Retina (tissue), 1 donor: ENCODE measurements at places on chromosomes 2 and 18.

- DNase-seq, result no peak
These were observed 17.4 kb downstream of the SEMA4F start for GRCh38 chr2:74671479-74671878.

GRCh38 chr2:11726384-11726783, 20.0 kb upstream of the LPIN1 start:
- no peak for DNase-seq

GRCh38 chr18:59617468-59617932, 79.7 kb downstream of the CCBE1 start:
- no peak for DNase-seq

DNA sequence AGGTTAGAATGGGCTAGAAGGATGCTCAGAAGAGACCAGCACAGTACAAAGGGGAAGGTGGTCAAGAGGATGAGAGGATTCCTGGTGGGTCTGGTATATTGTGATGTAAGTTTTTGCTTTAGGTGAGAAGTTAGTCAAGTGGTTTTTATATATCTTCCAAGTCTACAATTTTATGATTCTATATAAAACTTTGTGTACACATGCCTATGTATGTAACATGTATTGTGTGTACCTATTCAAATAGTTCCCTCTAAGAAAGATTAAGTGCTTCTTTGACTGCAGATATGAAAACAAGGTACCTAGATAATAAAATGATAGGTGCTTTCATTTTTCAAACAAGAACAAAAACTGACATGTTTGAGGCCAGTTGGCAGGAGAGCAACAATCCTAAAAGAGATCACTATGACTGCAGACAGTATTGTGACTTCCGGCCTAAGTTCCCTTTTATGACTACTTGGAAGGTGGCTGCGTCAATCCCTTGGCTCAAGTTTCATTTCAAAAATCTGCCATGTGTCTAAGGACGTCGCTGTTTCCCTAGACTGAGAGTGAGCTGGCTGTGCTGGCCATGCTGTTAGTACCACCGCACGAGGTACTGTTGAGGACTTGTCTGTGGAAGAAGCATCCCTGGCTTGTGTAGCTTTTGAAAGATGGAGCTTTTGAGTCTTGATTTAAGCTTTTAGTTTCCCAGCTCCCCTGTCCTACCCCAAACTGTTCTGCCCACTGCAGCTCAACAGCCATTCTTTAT, 123.1 kb downstream of the PRPF40A start:
- DNase-seq, result no peak

- no peak for DNase-seq
These were observed 56.6 kb upstream of the PPM1B start for GRCh38 chr2:44112096-44112495.
